ENCODE measurements at places on chromosomes 7 and 10.

DNA sequence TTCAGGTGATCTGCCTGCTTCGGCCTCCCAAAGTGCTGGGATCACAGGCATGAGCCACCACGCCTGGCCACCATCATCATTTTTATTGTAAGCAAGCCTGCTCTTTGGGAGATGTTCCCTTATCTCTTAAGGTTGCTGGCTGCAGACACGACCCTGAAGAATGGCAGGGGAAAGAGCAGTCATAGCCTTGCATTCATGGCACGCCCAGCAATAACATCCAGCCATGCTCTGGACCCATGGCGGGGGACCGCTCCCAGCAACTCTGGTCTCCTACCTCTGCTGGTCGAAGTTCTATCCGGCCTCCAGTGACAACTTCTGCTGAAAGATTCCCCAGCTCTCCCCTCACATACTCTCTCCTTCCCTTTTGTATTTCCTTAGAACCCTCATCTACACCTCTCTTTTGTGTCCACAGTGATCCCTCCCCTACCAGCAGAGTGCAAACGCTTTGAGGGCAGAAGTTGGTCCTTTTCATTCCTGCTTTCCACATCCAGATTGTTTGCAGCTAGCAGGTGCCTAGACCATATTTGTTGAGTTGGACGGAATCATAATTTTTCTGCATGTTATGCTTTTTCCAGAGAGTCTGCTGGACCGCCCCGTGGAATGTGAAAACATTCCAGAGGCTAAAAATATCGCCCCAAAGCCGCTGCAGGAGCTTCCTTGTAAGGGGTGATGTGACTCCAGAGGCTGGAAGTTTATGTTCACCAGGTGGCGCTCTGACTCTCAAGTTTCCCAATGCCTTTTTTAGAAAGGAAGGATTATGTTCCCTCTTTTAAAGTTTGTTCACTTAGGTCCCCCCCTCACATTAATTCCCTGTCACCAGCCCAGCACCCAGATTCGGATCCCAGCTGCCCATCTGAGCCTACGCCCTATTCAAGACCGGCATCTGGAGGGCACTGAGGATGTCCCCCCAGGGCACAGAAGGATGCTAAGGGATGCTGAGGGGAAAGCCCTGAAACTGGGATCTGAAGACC lies 4.3 kb upstream of the MARVELD1 start:
- no peak for DNase-seq

GRCh38 chr7:100166317-100166940 lies 2.0 kb downstream of the GAL3ST4 start:
- DNase-seq = no peak

DNA sequence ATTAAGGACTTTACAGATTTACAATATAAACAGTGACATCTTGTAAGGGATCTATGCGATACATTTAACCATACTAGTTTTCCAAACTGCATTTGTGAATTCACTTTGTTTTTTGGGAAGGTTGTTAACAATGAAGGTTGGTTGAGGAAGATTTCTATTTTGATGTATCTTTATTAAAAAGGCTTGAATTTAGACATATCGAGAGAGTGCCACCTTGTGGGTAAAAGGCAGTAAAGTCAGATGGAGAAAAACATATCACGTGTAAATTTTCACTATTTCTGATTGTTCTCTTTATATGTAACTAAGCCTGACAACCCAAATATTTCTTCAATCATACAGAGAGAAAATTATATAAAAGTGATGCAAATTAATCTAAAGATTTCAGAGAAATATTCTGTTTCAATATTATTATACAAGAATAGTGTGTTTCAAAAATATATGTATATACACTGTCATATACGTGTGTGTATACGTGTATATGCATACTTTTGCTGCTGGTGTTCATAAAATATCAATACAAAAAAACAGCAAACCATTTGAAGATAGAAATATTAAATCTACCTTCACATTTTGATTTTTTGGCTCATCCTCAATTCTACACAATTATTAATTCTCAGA lies 988.6 kb downstream of the SORCS1 start:
- DNase-seq = no peak

- no peak for DNase-seq
These were observed 9.6 kb upstream of the INSIG1 start for GRCh38 chr7:155288055-155288454.

GRCh38 chr10:15172306-15172840 lies 3.9 kb upstream of the NMT2 start:
- DNase-seq = no peak

GRCh38 chr7:51640841-51641240 lies 324.2 kb upstream of the COBL start:
- no peak for DNase-seq

- DNase-seq = no peak
These were observed 389.2 kb upstream of the KLF6 start for GRCh38 chr10:4174197-4174596.

DNA sequence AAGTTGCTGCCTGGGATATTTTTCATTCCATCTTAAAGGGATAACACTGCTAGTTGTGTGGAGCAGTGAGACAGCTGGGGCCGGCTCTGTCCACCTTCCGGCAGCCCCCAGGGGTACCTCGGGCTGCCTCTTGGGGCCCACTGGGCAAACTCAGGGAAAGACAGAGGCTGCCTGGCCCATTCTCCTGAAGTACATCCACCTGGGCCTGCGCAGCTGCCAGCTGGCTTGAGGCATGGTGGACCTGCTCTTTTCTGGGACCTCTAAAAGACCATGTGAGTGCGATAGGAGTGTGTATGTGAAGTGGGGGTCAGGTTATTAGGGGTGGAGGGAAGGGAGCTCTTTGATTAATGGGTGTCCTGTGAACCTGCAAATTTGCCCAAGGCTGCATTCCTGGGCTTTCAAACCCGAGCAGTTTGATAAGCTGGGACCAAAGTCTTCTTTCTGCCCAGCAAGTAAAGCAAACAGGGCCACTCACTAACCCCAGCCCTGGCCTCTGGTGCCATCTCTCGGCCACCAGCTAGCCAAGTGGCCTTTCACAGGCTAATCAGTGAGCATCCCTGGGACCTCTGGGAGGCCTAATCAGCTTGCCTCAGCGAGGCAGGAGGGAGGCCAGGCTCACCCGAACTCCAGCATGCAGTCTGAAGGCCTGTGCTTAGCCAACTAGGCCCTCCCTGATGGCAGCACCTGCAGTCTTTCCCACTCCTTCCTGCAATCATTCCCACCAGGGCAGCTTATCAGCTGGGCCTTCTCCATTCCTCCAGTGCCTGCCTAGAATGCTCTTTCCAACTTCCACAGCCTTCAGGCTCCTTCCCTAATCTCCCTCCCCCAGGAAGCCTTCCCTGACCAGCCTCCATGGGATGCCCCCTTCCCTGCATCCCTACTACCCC lies 954.7 kb upstream of the ZNF722 start:
- no peak for DNase-seq

DNA sequence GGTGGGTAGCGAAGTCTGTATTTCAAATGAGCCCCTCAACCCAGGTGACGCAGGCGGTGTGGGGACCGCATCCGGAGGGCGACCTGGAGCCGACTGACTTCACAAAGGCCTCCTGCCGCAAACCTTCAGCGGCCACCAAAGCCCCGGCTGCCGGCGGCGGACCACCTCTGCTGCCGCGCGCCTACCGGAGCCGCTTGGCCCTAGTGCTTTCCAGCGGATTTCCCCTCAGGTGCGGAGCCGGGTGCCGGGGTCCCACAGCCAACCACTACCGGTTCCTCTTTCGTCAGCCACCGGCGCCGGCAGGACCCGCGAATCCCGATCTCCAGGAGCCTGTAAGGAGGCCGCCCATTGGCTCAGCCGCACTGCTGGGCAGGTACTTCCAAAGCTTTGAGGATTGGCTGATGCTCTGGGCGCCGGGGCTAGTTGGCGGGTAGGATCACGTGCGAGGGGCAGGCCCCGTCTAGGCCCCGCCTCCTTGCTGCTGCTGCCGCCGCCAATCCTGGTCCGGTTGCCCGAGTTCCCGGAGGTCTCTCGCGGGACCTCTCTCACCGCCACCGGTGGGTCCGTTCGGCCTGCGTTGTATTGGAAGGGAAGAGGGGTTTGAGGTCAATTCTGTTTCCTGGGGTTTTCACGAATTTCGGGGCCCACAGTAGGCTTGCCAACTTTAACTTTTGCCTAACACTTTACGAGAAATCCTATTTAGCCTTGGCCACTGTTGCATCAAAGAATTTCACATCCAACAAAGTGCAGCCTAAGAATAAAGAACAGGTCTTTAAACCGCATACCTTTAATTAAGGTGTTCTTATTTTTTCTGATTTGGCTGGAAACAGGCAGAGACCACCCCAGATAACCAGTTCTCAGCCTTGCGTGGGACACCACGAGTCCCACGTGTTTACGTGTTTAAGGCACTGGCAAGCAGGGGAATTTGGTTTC lies at the start of gene GSTO2:
GSTO2 (plus strand) TSS at position 472 of the 933 bp plus-strand sequence. CDS start 5,732 bp downstream, outside the sequence.
- DNase-seq = peak; percentile 91

- no peak for DNase-seq
These were observed 27.9 kb downstream of the AHR start for GRCh38 chr7:17326378-17326777.

DNA sequence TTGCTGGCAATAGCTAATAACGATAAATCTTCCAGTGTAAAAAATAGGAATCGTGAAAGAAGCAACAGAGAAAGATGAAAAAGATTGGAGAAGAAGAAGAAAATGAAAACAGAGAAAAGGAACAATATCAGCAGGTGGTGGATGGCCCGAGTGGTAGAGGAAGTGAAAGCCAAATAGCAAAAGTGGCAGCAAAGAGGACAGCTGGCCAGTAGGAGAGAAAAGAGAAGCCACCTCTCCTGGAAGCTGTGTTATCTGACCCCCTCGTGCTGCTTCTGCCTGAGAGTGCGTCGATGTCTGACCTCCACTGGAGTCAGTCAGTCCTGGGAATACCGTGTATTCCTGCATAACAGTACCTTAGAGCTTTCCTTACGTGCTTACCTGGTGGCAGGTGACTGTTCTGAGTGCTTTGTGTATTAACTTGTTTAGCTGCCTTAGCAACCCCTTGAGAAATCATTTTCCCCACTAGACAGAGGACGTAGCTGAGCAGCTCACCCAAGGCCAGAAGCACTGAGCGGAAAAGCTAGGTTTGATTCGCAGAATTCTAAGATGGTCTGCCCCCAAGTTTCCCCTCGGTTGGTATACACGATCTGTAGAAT lies 88.3 kb downstream of the CHN2 start:
- DNase-seq = no peak

Measured in stimulated activated CD8-positive, alpha-beta memory T cell treated with anti-CD3 and anti-CD28 coated beads, Interleukin-4, amount 100 ng/mL, for 1 hour (primary cell).